ENCODE measurements at places on chromosomes 7 and 10.
A peak's percentile ranks its signal among the peaks of the same experiment; 100 is the strongest.

DNA sequence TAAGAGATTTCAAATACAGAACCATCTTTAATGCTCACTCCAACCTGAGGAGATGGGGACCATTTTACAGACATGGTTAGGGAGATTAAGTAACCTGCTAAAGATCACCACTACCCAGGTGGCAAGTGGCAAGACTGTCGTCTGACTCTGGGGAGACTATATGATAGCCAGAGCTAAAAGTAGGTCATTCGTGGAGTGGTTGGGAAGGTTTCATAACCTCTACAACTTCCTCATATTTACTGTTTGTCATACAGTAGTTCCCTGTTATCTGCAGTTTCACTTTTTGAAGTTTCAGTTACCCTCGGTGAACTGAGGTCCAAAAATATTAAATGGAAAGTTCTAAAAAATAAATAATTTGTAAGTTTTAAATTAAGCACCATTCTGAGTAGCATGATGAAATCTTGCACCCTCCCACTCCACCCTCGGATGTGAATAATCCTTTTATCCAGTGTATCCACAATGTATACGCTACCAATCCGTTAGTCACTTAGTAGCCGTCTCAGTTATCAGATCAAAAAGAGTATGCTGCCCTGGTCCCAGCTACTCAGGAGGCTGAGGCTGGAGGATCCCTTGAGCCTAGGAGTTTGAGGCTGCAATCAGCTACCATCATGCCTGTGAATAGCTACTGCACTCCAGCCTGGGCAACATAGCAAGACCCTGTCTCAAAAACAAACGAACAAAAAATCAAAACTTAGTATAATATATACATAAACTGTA, 14.9 kb upstream of the LGI1 start:
- no peak for DNase-seq

DNA sequence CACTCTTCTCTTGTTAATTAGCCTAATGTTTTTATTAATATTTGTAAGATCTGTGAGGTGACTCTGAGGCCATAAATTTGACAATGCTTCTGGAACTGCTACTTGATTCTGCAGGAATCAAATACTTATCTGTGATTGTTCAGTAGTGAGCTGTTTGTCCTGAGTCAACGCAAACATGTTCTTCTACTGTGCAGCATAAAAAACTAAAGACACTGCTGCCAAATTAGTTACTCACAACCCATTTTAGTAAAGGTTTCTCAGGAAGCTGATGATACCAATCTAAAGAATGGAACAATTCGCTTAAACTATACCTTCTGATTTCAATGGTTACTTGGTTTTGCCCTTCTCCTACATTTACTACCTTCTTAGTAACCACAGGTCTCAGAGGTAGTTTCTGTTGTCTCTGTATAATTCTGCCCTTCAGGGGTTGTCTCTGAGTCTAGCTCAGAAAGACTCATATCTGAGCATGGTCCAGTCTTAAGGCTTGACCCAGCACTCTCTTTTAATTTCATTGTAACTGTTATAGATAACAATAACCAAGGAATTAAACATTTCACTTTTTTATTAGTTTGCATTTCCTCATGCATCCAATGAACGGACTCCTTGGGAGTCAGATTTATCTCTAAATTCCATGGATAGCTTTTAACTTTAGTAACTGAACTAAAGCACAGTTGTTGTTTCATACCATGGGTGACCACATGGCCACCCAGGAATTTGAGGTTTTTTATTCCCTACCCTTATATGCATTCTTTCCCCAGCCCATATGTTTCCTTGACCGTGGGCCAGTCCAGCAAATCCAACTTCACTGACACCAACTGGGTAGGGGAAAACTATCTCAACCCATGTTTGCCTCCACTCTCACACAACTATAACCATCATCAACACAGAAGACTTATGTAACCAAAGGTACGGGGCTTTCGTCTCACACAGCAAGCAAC, 309.5 kb upstream of the TEX47 start:
- DNase-seq, result peak; percentile 54

DNA sequence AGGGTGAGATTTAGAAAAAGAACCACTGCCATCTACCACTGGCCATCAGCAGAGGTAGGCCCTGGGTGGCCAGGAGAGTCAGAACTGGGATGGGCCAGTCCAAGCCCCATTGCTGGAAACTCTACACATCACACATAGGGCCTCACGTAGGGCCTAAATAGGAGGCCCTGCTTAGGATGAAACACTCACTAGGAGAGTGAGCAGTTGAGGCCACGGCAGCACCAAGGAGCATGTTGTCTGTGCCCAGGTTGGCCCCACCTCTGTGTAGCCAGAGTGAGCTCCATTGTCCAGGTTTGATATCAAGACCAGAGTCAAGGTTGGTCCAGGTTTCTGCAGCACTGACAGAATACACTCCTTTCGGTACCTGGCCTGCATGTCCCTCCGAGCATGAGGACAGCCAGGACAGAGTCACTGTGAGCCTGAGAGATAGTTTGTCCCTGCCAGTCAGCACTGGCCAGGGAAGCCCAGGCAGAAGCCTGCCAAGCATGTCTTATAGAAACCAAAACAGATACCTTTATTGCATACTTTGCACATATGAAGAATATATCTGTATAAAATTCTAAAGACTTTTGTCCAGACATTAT, 77.9 kb upstream of the CAMK2B start:
- no peak for DNase-seq

DNA sequence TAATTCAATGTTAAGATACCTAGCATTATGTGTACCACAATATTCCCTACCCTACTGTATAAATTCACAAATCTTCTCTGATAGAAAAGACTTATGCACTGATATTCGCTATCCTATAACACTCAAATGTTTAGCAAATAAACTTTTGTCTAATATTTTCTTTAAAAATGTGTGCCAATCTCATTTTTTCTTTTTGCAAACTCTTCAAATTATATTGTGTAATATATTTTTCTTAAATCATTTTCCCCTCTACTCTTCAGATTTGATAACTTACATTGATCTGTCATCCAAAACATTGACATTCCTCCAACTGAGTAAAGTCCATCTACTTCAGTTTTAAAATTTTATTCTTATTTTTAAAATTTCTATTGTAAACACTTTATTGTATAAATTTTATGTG, 240.2 kb upstream of the CNTNAP2 start:
- DNase-seq, result no peak

- DNase-seq, result peak; percentile 43
Observed at GRCh38 chr10:16867556-16867955, 50.3 kb upstream of the RSU1 start.

DNA sequence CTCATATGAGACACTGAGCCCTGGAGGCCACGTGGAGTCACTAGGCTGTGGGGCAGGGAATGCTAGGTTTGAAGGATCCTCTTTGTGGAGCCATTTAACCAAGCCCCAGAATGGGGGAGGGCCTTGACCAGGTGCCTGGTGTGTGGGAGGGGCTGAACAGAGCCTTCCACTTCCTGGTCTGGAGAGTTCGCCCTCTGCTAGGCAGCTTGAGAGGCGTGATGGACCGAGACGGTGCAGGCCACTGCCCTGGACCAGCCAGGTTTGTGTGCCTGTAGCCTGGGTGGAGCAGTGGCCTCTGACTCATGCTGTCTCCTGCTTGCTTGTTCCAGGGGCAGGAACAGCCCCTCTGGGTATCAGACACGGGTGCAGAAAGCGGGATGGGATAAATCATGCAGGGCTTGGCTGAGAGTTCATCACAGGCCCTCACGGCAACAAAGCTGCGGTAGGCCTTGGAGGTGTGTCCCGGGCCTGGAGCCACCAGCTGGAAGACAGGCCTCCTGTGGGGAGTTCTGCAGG, 27.4 kb downstream of the ADAMTS14 start:
- no peak for DNase-seq

GRCh38 chr10:60123668-60124067, 217.3 kb upstream of the CCDC6 start:
- DNase-seq, result peak; percentile 9

DNA sequence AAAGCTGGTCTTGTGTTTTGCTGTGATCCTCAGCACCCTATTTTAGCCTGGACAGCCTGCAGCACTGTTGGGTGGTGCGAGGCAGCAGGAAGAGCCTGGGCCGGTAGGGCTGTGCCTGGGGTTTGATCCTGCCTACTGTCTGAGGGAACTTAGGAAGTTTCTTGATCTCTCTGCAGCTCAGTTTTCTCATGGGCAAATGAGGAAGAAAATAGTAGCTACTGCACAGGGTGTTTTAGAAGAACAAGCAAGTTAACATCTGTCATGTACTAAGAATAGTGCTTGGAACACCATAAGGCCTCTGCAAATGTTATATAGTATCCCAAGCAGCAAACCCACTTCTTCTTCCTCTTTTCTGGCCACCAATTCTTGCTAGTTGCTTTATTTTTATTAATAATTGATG, 12.0 kb upstream of the AGR2 start:
- DNase-seq, result peak; percentile 39

- DNase-seq, result peak; percentile 58
Observed at GRCh38 chr10:22740180-22740579, 25.8 kb upstream of the PIP4K2A start.

DNA sequence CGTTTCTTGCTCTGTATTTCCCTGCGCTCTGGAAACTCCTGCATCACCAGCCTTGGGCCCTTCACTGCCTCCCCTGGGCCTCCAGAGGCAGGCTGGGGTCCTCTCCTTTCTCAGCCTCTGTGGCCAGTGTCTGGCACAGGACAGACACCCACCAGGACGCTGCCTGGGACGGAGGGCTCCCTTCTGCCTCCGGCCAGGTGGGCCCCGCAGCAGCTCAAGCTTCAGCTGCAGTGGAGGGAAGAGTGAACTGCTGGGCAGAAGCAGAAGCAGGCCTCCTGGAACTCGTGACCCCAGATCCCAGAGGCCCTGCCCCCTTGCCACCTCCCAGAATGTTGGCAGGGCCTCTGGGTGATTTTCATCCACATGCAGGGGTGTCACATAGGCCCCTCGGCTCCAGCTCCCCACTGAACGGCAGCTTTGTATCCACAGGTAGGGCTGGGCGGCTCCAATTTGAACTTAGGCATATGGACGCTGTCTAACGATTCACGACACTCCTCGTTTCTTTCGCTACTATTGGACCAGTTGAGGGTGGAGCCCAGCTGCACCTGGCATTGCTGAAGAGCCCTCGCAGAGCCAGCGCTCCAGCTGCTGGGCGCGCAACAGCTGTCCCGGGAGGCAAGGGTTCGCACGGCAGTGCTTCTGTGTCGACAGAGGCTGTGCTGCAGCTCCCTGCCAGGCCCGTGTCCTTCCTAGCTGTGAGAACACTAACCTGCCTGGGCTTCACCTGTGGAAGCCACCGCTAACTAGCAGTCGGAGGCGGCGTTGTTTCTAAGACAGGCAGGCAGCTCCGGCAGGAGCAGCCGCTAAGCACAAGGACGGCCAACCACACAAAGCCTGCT, 18.4 kb upstream of the GPR146 start:
- DNase-seq, result no peak

DNA sequence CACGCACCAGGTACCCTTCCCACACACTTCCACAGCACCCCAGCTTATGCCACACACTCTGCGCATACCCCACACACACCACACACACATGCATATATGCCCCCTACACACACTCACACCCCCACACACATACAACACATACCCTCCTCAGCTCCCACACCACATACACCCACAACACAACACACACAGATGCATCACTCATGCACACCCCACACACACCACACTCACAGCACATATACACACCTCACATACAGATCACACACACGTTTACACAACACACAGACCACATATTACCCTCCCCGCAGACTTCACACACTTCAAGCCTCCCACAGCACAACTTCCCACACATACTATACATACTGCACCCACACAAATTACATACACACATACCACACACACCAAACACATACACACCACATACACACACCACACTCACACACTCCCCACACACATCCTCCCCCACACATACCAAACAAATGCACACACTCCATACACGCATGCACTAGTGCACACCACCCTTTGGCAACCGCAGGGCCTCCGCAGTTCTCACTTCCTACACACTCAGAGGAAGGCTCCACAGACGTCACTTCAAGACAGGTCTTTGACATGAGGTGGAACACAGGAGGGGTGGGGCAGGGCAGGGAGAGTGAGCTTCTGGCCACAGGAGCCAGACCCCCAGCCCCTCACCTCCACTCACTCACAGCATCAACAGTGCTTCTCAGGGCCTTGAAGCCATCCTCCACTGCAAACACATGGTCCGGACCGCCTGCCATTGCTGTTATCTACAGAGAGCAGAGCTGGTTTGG, 18.5 kb upstream of the ANTXRL start:
- DNase-seq, result no peak
